Fibroblast of skin of scalp (primary cell): ENCODE measurements at places on chromosomes 7 and 10.

GRCh38 chr7:64314566-64314965, 805 bp downstream of the ZNF736 start:
- DNase-seq = no peak

DNA sequence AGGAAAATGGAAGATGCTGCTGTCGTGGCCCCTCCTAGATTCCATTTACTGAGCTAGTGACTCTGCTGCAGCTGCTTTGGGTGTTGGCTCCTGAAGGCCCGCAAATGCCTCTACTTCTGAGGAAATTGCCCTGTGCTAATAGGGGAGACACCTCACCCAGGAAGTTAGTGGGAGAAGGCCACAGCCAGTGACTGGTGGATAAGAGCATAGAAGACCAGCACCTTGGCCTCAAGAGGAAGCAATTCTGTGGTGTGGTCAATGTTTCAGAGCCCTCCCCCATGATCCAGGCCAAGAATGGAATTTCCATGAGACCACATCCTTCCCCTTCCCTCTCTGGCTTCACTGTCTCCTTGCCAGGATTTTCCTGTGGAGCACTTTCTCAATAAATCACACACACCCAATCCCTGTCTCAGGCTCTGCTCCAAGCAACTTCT, 25.0 kb upstream of the FZD1 start:
- DNase-seq = peak; percentile 86

DNA sequence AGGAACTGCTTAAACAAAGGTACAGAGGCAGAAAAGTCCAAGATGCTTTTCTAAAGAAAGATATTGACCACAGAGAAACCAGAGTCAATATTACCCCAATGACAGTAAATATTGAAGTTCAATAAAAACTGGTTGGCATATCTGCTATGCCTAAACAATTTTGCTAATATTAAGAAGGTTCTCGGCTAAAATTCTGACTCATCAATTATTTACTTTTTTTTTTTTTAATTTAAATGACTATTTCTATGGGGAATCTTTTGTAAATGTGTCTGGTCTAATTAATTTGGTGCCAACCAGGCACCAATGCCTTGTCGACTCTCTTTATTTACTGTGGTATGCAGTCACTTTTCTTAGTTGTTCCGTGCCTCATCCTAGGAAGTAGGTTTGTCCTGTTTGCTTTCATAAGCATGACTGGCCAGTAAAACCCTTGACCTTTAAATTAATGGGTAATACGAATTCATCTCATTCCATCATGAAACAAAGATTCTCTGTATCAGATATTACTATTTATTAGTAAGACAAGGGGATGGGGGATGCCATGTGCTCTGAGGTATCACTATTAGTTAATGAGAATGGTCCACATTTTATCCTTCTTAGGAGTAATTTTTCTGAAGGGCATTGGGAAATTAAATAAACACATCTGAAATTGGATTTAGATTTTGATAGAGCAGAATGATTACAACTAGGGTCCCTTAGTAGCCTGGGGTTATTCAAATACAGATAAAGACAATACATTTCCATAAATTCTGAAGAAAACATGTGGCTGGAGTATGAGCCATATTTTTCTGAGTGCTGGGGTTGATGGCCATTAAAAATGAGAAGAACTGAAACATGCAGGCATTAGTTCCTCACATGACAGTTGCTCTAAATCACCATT, 154.4 kb downstream of the VTI1A start:
- DNase-seq = no peak

DNA sequence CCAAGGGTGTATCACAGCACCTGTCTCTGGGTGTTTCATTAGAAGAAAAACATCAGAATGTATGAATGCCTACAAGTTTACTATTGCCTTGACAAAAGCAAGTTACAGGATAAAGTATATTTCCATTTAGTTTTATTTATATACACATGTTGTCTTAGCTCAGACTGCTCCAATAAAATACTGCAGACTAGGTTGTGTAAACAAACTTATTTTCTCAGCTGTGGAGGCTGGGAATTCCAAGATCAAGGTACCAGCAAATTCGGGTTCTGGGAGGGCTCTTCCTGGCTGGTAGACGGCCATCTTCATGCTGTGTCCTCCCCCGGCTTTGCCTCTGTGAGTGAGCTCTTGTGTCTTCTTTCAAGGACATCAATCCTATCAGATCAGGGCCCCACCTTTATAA, 77.1 kb upstream of the UNC5B start:
- no peak for DNase-seq

GRCh38 chr10:132107186-132107948, 41.6 kb downstream of the JAKMIP3 start:
- DNase-seq = no peak

GRCh38 chr7:5997210-5997808, 11.5 kb downstream of the PMS2 start:
- DNase-seq = peak; percentile 77

DNA sequence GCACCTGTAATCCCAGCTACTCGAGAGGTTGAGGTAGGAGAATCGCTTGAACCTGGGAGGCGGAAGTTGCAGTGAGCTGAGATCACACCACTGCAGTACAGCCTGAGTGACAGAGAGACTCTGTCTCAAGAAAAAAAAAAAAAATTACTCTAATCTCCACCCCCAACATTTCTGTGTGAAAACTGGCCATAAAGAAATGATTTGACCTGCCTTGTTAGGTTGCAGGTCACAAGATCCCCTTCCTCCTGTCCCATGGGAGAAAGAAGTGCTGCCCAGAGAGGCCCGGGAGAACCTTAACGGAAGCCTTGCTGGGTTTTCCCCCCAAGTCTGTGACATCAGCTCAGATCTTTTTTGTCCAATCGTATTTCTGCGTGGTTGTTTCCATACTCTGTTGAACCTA, 8.7 kb upstream of the CALHM1 start:
- no peak for DNase-seq

GRCh38 chr10:93457511-93457910, 24.6 kb downstream of the MYOF start:
- no peak for DNase-seq

GRCh38 chr7:121366852-121367431, 29.2 kb downstream of the FAM3C start:
- DNase-seq = peak; percentile 40

- DNase-seq = no peak
Observed at GRCh38 chr7:80359476-80359875, 152.4 kb downstream of the GNAT3 start.

DNA sequence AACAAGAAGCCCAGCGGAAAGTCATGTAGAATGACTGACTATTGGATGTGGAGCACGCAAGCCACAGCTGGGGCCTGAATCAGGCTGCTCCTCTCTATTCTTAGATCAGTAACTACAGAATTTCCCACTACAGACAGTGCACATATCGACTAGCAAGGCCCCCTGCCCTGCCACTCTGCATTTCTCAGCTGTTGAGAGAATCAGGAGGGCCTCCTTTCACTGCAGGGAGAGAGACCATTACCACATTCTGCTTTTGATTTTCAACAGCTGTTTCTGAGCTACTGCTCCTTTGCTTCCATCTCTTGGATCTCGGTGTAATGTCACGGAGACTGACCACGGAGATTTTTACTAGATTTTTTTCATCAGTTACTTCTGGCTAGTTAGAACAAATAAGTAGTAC, 73.8 kb downstream of the PON1 start:
- DNase-seq = no peak
